ENCODE measurements at places on chromosomes 1 and 21.
A peak's percentile ranks its signal among the peaks of the same experiment; 100 is the strongest.

- no peak for DNase-seq
Measured at GRCh38 chr1:89724369-89725010, 91.6 kb downstream of the LRRC8C start.

DNA sequence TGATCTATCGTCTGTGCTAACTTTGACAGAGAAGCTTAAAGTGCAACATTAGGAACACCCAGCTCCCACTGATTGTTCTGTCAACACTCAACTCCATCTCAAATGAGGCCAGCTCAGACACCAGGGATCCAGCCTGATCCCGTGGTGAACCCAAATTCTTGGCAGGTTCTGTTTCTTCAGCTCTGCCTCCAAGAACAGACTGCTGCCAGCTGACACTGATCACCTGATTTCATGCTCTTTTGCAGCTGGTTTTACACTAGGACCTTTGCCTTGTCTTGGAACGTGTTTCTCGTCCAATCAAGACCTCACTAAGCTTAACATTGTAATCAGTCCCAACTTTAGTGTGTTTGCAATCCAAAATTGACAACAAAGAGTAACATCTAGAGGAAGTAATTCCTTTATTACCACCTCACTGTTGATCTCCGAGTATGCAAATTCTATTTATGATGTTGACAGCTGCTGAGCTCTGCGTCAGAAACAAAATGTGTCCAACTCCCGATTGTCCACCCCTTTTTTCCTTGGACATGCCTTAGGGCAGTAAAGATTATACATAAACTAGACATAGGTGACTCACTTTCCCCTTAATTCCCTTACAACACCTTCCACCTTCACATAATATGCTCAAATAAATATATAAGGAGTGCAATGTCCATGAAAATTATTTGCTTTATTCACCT is 1.6 kb upstream of the HYI start:
- no peak for DNase-seq

- DNase-seq = no peak
Measured at GRCh38 chr1:158095737-158096335, 84.9 kb upstream of the CD1D start.

- DNase-seq = no peak
Measured at GRCh38 chr1:203073469-203073868, 12.3 kb downstream of the MYOG start.

DNA sequence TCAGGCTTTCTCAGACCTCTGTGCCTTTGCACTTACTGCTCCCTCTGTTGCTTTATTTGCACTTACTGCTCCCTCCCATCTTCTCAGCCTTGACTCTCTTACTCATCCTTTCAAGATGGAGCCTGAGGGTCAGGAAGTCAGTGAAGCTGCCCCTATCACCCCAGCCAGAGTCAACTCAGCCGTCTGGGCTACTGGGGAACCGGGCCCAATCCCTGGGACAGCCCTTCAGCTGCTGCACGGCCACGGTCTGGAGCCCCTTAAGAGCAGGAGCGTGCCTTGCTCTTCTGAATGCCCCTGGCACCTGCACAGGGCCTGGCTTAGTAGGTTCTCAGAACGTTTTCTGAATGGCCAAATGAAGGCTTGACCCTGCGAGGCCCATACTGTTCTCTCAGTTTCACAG is 244.4 kb downstream of the FOXD2 start:
- DNase-seq = no peak

DNA sequence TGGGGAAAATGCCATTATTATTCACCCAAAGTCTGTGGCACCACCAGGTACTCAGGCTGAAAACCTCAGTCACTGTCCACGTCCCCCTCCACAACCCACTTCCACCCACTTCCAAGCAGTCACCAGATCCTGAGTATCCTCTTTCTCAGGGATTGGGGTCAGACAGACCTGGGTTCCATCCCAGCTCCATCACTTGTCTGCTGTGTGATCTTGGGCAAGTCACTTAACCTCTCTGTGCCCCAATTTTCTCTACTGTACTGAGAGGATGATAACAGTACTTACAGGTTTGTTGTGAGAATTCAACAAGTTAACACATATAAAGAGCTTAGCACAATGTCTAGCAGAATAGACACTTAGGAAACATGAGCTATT is 29.7 kb upstream of the FOXO6 start:
- DNase-seq = no peak

- peak; percentile 27 for DNase-seq
Measured at GRCh38 chr1:5758000-5758858, 234.0 kb downstream of the NPHP4 start.

- no peak for DNase-seq
Measured at GRCh38 chr1:185578293-185578692, 155.9 kb upstream of the HMCN1 start.

GRCh38 chr1:18924221-18924691 is 21.9 kb upstream of the ALDH4A1 start:
- DNase-seq = peak; percentile 32

- no peak for DNase-seq
Measured at GRCh38 chr1:26434161-26434752, 2.1 kb downstream of the DHDDS start.

- no peak for DNase-seq
Measured at GRCh38 chr1:217712925-217713597, 81.9 kb downstream of the SPATA17 start.

DNA sequence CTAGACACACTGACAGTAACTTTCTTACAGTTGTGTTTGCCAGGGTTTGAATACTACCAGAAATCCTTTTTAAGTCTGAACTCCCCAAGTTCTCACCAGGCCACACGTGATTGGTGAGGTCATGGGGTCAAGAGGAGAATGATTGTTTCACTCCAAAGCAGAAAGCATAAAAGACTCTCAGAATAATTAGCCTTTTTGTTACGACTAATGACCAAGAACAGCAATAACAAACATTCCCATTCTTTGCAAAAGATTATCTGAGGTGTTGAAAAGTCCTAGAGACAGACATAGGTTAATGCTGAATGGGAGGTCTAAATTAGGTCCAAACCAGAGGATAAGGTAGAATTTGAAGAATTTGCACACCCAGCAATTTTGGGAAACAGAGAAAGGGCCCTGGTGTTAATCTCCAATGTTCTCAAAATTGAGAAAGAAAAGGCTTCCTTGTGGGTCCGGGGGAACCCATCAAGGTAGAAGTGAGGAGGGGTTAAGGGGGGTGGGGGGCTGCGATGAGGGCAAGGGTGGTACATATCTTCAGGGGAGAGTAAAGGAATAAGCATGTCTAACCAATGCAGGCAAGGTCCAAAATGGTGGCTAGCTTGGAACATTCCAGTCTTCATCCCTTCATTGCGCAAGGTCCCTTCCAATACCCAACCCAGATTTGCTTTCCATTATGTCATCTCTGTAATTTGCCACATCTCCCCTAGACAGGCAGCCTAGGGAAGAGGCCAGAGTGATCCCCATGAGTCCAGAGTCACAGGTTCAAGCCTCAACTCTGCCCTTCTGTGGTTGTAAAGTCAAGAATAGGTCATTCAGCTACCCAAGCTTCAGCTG is 74.6 kb upstream of the NFIA start:
- DNase-seq = no peak

DNA sequence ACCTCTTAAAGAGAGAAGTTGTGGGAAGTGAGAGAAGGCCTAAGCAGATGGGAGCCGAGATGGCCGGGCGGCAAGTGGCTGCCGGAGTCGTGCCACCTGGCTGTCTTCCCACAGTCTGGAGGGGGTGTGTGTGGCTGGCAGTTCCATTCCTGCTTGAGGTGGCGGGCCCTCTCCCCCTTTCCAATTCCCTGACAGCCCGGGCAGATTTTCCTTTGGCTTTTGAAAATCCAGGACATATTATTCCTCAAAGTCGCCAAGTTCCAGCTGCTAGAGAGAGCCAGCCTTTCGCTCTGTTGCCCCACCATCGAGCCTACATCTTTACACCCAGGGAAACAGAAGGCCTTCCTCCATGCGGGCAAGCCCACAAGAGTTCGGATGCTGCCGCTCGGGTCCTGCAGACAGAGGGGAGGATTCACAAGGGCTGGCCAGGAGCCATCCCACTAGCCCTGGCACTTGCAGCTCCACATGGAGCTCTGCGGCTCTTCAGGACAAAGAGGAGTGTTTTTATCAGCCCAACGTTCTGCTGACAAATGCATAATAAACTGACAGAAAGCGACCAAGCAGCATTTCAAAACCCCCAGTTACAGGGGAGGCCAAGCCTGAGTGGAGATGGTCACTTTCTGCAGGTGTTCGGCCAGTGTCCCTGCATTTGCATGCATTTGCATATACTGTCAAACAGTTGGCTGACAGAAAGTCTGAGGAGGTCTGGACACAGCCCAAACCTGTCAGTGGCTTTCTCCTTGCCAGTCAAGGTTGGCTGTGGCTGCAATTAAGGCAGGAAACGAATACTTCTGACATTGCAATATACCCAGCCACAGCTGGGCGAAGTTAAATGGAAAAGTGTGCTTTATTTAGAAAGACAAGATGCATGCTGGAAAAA is 45.9 kb downstream of the OLIG1 start:
- DNase-seq = peak; percentile 29

DNA sequence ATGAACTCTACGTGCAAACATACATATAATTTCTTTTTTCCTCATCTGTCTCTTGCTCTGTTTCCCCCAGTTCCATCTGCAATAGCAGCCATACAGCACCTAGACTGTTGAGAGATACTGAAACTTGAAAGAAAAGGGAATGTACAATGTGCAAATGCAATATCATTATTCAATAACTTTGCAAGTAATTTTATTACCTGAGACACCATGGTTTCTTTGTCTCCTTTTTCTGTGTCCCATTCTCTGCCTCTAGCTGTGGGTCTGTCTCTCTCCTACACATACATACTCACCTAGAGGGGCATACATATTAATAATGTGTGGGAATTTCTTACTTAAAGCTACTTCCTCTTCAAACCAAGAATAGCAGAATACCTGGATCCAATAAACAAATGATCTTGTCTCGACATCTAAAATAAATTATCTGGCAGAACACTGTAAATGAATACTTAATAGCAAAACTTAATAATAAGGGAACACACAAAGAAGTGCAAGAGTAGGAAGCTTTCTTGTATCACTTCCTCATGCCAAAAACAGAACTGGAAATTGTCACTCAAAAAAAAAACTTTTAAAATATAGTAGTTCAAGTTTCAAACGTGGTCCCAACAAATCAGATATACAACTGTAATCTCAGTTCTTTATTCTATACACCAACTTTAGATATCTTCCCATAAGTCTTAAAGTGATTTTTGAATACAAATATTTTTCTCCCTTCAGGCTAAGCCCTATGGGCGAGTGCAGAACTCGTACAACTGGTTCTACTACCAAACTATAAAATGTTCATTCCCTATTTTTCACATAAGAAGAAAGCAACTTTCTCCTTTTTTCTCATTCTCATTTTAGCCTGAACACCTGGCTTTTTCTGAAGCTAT is 194.6 kb downstream of the NRIP1 start:
- no peak for DNase-seq

- no peak for DNase-seq
Measured at GRCh38 chr1:182608845-182609610, 4.8 kb upstream of the RGS16 start.

GRCh38 chr1:216330262-216330661 is 93.0 kb downstream of the USH2A start:
- DNase-seq = no peak

GRCh38 chr1:109327285-109327684 is 20.5 kb upstream of the MYBPHL start:
- no peak for DNase-seq

DNA sequence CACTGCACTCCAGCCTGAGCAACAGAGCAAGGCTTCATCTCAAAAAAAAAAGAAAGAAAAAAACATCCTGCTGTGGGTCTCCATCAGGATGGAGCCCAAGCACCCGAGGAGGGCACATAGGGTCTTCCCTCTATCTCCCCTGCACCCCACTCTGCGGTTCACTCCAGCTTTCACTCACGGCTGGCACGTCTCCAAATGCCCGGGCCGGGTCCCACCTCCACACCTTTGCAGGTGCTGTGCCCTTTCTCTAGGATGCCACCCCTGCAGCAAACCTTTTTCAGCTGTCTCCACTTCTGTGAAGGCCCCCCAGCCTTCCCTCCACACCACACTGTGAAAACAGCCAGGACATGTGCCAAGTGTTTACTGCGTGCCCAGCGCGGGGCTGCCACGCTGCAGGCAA is 22.4 kb upstream of the DDOST start:
- DNase-seq = no peak

DNA sequence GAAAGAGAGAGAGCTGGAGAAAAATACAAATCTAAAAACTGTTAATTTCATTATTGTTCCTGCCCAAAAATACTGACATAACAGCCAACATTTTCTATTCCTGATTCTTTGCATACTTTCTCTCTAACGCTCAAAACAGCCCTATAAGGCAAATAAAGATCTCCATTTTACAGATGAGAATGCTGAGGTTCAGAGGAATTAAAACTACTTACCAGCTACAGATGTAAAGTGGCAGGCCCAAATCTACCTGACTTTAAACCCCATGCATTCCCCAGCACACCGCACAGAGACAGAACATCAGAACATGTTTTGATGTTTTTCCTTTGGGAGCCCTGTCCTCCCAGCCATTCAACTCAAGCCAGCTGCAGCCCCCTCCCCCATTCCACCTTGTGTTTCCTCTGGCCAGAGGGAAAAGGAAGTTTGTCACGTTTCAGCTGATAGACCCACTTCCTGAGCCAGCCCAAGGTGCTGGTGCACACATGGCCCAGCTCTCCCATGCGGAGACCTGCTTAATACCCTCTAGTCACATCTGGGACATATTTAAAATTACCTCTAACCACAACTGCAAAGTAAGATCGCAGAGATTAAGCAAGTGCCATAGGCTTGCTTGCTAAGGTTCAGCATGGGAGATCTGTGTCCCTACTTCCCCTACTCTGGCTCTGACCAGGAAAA is 133.1 kb upstream of the NFIA start:
- DNase-seq = no peak

GRCh38 chr1:43062527-43063095 is 103.9 kb upstream of the SLC2A1 start:
- no peak for DNase-seq

DNA sequence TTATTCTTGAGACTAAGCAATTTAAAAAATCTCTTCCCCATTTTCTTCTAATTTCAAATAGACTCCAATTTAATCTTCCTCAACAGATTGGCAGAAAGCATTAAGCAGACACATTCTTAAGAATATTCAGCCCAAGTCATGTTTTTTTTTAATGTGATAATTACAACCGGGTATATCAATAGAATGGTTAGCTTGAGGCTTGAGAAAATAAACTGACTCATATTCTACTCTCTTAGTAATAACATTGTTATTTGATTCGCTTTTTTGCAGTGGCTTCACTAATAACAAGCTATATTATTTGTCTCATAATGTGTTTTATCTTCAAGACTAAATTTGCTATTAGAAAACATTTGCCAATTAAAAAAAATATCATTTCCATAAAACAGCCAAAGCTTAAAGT is 488.6 kb upstream of the RGS18 start:
- DNase-seq = no peak

DNA sequence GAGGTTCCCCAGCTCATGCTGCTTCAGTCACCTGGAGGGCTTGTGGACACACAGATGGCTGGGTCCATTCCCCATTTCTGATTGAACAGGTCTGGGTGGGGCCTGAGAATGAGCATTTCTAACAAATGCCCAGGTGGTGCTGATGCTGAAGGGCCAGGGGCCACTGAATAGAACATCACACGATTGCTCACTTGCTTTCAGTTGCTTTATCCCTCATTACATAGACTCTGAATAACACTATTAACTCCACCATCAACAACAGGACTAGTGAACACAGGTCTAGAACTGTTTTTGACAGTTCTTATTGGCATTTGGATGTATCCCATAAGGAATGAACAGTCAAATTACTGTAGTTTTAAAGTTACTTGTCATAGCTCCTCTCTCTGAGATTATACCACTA is 12.1 kb downstream of the TRAPPC10 start:
- DNase-seq = no peak

- no peak for DNase-seq
Measured at GRCh38 chr1:32981003-32981901, 16.6 kb upstream of the RNF19B start.
